ENCODE measurements at places on chromosomes 2 and 18. TPM values are rescaled to one million over a fixed set of nuclear protein-coding genes. Genes with fewer than 3 reads are reported as not detected.

DNA sequence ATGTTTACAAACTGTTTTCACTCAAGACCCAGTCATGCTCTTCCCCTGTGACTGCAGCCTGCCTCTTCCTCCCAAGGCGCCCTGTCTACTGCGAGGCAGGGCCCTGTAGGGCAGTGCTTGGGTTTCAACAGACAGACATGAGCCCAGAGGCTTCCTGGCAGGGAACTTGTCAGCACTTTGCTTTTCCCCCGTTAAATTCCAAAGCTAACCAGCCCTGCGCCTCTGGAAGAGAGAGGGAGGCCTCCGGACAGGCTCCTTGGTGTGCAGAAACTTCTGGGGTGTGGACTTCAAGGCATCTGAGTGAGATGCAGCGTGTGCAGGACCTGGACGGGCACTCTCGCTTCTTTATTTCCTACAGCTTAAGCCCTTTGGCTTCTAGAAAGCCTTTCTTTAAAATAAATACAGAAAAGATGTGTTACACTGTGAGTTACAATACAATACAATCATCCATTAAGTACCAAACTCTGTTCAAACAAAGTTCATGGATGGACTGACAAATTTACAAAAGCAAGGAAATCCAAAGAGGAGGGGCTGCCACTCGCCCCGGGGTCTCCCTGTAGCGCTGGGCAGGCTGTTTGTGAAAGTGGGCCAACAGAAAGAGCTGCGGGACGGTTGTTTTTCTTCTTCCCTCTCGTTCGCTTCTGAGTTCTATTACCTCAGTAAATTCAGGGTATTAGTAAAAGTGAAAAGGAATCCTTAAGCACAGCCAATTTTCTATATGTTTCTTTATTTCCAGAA is 8.8 kb upstream of the ZNF516 start:
- no peak for DNase-seq

DNA sequence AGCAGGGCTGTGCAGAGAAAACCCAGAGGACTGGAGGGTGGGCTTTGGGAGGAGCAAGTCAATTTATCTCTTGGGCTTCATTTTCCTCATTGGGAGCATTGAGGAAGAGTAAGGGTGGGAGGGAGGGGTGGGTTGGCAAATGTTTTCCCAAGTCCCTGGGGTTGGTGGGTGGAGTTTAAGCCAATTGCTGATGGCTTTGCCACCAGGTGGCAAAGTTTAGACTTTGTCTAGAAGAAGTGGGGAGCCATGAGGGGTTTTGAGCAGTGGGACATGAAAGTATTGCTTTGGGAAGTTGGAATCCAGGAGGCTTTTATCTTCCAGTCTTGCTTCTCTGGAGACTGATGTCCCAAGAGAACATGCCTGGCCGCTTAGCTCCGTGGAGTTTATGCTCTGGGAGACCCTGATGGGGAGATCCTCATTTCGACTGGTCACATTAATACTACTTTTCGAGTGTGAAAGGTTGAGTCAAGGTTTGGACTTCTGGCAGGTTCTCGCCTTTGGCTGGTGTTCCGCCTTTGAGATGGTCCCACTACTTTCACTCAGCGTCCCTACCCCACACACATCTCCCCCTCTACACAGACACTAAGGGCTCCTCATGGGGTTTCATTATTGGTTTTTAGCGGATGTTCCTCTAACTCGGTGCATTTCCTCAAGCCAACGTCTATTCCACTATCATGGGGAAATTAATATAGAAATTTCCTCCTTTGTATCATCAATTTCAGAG is 126.7 kb downstream of the PRKCE start:
- no peak for DNase-seq

- no peak for DNase-seq
These were observed 6.1 kb downstream of the PLEK start for GRCh38 chr2:68371138-68371537.

- DNase-seq: no peak
These were observed 292.8 kb upstream of the LRP1B start for GRCh38 chr2:142423603-142424002.

GRCh38 chr2:230958820-230959756 is 34.0 kb upstream of the GPR55 start:
- no peak for DNase-seq

DNA sequence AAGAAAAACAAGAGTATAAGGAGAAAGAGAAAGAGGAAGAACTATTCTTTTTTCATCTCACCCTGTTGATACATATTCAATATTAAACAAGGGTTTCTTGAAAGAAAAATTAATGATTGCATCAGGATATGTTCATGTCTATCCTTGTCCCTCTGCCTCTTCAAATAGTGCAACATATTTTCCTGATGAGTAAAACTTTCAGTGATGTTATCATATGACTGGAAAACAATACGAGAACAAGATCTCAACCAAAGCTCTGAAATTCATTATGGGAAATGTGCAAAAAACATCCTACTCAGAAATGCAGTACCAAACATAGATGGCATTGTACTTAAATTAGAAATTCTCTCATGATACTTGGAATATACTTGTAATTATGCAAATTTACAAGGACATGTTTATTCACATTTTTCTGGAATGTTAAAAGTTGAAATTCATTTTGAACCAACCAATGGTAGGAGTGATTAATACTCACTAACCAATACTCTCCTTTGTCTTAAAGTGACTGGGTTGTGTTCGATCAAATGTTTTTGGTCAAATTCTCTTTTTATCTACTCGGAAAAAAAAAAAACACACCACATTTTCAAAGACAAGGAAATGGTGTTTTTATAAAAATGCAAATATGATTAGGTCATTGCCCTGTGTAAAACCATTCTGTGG is 148.9 kb upstream of the GULP1 start:
- DNase-seq: no peak

GRCh38 chr18:61892683-61893308 is at the start of gene RNF152:
RNF152 (minus strand) TSS chr18:61893007; CDS start chr18:61816463, 76,544 bp downstream.
- peak; percentile 88 for DNase-seq

GRCh38 chr18:2587788-2588187 is 16.4 kb downstream of the NDC80 start:
- DNase-seq: no peak

GRCh38 chr2:33167622-33168245 is 221.0 kb downstream of the LTBP1 start:
- DNase-seq: no peak

GRCh38 chr2:152134488-152135280 is 35.8 kb upstream of the CACNB4 start:
- no peak for DNase-seq

GRCh38 chr2:168766600-168766999 is 35.8 kb upstream of the NOSTRIN start:
- no peak for DNase-seq

The VWC2L gene
- not detected for total RNA-seq

DNA sequence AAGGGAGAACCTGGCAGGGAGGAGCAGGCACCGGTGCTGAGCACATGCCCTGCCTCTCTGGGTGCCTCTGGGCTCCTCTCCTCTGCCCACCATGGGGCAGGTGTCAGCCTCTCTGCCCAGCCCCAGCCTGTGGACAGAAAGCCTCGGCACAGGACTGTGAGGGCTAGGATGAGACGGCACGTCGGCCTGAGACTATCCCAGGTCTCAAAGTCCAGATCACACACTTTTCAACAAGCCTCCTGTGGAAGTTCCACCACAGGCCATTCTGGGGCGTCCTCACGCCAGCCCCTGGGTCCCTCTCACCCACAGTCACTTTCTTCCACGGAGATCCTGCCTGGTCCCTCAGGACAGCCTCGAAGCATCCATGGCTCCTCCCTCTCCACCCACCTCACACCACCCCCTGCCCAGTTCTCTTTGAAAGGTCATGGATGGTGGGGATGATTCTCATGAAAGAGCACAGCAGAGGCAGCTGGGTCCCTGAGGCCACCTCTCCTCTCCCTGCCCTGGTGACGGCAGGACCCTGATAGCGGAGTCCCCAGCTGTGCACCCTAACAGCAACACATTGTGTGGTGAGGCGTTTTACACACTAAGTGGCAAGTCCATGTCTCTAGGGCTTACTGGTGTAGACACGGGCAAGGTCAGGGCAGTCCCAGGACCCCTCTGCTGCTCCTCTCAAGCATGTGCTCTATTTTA is 569.4 kb upstream of the SALL3 start:
- DNase-seq: peak; percentile 72

DNA sequence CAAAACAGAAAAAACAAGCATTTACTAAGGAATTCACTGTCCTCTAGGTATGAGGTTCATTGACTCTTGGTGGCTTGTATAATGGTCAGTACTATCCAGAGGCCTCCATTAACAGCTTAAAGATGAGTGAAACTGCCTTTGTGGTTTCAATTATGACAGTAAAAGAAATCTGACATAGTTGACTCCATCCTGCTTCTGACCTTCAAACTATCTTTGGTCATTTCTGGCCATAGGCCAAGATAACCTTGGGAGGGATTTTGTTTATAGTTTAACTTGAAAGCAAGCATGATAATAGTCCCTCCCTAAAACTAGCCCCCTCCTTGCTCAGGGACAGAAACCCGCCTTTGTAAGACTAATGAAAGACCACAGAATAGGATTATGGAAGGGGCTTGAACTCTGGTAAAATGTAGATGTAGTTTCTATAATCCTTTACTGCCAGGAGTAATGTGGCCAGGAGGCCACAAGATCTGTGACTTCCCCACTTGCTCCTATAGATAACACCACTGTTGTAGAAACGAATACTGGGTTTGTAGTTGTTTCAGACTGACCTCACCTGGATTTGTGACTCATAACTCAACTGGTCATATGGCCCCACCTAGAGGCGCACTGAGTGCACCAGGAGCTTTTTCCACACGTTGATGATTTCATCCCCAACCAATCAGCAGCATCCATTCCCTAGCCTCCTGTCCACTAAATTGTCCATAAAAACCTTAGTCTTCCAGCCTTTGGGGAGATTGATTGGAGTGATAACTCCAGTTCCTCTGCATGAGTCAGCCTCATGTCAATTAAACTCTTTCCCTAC is 8.6 kb upstream of the PLEKHM3 start:
- no peak for DNase-seq

- no peak for DNase-seq
These were observed 13.8 kb downstream of the NRXN1 start for GRCh38 chr2:51018145-51018544.

DNA sequence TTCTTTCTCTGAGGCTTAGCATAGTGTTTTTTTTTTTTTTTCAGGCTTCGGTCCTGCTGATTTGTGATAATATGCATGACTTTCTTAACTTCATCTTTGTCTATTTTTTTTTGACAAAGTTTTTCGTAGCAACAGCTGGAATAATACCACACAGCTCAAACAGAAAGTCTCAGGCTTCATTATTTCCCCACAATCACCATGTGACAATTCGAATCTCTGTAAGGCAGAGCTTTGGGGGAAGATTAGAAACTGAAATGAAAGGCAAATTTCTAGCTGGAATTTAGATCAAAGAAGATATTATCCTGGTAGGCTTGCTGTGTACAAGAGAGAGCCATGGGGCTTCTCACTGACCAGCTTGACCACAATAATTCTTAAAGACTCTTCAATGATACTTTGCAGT is 12.2 kb upstream of the CD28 start:
- DNase-seq: no peak

DNA sequence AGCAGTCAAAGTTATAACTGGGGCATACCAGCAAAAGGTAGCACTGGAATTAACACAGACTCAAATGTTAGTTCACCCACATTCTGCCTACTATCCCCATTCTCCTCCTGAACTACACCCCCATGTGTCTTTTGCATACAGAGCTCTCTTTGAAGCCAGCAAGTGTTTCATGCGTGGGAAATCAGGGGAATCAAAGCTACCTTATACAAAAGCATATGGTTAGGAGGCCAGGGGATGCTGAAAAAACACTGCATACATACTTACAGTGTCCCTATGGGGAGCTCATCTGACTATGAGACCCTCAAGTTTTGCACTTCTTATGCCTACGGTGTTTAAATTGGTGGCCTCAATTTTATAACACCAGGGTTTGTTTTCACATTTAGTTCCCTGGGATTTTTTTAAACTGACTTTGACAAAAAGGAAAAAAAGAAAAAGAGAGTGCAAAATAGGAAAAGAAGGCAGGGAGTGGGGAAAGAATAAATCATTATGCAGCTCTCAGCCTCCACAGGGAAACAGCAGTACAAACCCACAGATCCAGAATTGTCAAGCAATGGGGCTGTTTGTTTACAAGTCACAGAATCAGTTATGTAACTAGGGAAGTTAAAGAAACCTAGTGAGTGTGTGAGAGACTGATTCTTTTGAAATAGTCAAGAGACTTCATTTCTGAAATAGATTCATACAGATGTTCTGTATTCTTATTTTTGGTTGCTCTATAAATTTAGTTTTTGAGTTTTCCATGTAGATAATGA is 20.1 kb upstream of the PPP3R1 start:
- DNase-seq: no peak

GRCh38 chr18:58453913-58454317 is 175.0 kb downstream of the ALPK2 start:
- DNase-seq: no peak

DNA sequence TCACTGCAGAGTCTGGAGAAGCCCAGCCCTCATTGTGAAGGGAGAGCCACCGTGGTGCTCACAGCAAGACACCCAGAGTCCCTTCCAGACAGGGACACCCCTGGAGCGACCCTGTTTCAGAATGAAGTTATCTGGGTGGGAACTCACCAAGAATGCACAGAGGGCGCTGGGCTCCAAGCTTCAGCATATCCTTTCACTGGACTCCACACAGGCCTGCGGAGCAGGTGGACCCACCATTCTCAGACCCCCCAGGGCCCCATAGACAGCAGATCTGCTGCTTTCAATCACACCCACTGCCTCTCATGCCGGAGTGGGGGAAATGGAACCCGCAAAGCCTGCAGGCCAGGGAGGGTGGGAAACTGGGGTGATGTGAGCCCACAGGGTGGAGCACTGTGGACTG is 87.8 kb downstream of the RRM2 start:
- DNase-seq: no peak

The SCN3A gene
- 0.17 TPM for total RNA-seq

DNA sequence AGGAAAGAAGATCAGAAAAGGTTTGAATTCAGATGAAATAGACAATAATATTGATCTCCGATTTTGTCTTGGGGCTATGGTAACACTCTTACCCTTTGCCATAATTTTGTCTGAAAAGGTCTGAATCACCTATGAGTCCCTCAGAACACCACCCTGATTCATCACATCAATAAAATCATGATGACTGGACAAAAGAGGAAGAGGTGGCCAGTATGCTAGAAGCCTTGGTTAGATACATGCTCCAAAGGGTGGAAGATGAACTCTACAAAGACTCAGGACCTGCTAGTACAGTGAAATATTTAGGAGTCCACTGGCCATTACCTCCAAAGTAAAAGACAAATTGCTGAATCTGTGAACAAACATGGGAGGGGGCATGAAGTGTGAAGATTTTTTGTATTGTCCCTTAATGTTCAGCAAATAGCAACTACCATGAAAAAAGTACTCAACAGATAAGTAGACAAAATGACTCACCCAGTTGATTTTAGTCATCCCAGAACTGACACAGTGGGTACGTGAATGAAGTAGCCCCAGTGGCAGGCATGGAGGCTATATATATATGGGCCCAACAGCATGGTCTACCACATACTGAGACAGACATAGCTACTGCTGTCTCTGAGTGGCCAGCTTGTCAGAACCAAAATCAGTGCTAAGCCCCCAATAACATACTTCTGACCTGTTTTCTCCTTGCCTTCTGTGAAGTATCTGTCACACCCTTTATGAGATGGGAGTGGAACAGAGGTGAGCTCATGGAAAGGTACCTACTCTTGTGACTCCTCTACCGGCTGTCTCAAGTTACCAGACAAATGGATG is 36.5 kb upstream of the GLS start:
- DNase-seq: no peak

The ZNF397 gene
- total RNA-seq: 19.4 TPM

All from lower leg skin (tissue), 4 donors.